SK-N-DZ (cell line): ENCODE measurements at places on chromosomes 2 and 18.

DNA sequence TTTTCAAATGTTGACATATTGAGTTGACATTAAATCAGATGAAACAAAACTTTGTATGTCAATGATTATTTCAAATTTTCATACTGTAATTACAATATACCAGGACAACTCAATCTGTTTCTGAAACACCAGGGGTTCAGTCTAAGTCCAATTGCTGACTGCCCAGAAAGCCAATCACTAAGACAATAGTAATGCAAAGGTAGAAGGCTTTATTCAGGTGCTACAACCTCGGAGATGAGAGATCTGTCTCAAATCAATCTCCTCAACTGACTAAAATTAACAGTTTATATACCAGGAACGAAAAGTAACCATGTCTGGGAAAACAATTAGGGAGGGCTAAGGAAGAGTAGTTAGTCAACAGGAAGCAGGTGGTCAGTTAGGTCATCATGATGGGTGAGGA, 1400.4 kb downstream of the SUCLG1 start:
- peak; percentile 8 for DNase-seq

GRCh38 chr18:8937160-8938094, 165.1 kb upstream of the NDUFV2 start:
- no peak for DNase-seq

DNA sequence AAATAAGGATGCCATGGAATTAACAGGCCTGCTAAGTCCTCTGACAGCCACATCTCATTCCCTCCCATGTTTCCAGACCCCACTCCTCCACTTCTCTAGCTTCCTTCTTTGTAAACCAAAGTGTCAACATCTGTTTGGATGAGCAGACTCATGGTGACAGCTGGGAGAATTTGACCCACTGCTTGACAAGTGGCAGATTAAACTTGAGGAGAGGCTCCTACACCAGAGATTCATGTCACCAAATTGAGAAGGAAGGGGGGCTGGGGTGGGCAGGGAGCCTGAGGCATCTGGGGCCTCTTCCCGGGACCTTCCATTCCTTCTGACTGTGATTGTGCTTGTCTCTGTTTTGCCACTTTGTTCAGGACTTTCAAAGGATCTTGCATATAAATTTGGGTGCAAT, 41.0 kb upstream of the IGFBP5 start:
- DNase-seq, result peak; percentile 56

GRCh38 chr2:222944552-222944951, 83.7 kb downstream of the ACSL3 start:
- no peak for DNase-seq

GRCh38 chr2:108579623-108580022, 45.4 kb downstream of the LIMS1 start:
- DNase-seq, result no peak

- no peak for DNase-seq
Measured at GRCh38 chr2:172339371-172340010, 87.9 kb upstream of the ITGA6 start.

- no peak for DNase-seq
Measured at GRCh38 chr18:24212939-24213338, 74.1 kb downstream of the CABYR start.

- no peak for DNase-seq
Measured at GRCh38 chr2:67164771-67165522, 232.2 kb upstream of the ETAA1 start.
